ENCODE measurements at places on chromosomes 7 and 10.
A peak's percentile ranks its signal among the peaks of the same experiment; 100 is the strongest.

- no peak for DNase-seq
Measured at GRCh38 chr10:116240157-116240950, 32.7 kb downstream of the GFRA1 start.

DNA sequence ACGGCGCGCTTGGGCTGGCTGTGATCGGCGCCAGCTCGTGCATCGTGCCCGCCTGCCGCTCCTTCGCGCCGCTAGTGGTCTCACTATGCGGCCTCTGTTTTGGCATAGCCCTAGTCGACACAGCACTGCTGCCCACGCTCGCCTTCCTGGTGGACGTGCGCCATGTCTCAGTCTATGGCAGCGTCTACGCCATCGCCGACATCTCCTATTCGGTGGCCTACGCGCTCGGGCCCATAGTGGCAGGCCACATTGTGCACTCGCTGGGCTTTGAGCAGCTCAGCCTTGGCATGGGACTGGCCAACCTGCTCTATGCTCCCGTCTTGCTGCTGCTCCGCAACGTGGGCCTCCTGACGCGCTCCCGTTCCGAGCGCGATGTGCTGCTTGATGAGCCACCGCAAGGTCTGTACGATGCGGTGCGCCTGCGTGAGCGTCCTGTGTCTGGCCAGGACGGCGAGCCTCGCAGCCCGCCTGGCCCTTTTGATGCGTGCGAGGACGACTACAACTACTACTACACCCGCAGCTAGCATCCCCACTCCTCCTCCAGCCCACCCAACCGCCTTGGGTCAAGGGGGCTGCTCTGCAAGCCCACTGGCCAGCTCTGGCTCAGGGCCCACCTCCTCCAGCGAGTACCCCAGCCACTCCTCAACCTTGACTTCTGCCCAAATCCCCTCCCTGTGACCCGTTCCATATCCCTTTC, 1.9 kb downstream of the SLC18A3 start:
- DNase-seq, result no peak

- no peak for DNase-seq
Measured at GRCh38 chr7:32091608-32092210, 21.5 kb upstream of the PDE1C start.

GRCh38 chr10:90930070-90930837, 9.4 kb upstream of the ANKRD1 start:
- DNase-seq, result no peak

DNA sequence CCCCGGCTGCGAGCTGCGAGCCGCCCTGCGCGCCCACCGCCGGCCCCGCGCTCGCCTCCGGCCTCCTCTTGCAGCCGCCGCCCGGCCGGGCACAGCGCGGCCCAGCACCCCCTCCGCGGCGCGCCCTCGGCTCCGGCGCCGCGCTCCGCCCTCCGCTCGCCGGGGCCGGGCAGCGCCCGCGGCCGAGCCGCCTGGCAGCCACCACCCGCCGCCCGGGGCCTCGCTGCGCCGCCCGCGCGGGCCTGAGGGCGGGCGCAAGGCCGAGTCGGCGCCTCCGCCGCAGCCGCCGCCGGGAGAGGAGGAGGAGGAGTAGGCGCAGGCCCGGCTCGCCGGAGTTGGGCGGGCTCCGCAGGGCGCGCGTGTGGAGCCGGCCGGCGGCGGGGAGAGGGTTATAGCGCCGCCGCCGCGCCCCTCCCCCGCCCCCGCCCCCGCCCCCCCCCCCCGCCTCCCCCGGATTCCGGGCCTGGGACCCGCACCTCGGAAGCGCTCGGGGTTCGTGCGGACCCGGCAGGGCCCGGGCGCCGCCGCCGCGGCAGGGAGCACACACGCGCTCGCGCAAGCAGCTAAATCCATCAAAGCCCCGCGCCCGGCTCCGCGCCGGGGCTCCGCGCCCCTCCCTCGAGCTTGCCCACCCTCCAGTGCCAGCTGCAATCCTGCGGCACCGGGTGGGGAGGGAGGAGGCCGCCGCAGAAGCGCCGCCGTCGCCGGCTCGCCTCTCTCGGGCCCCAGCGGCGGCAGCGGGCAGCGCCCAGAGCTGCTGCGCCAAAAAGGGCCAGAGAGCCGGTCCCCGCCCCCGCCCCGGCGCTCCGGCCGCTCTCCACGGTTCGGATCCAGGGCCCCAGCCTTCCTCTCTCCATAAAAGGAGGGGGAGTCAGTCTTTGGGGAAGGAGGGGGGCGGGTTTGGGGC, at the start of gene PDGFA:
TSS of gene PDGFA (minus strand) at position 363 of the 907 bp plus-strand sequence. CDS start 845 bp downstream, outside the sequence.
- DNase-seq, result peak; percentile 27

DNA sequence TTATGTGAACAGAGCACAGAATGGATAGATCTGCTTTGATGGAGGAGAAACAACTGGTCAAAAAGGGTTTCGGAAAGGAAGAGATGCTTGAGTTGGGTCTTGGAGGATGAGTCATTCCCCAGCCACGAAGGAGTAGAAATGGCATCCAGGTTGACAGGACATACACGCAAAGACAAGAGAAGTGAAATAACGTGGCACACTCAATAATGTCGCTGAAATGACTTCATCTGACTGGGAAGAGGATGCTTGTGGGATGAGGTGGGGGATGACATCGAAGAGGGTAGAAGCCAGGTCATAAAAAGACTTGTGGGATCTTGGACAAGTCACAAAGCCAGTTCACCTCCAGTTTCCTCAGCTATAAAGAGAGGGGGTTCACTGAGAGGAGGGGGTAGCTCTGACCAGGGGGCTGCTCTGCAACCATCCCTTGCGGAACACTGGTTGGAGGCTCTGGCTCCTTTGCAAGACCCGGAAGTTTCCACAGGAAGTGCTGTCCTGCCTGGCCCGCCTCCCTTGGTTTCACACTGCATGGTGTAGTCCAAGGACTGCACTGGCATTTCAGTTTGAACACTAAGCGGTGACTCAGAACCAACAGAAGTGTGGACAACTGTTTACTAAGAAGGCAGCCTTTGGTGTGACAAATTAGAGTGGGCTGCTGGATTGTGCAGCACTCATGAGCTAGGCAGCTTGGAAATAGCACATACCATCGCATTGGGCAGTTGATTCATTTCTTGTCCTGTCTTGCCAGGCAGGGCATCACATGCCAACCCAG, 189.9 kb upstream of the ADO start:
- peak; percentile 65 for DNase-seq

DNA sequence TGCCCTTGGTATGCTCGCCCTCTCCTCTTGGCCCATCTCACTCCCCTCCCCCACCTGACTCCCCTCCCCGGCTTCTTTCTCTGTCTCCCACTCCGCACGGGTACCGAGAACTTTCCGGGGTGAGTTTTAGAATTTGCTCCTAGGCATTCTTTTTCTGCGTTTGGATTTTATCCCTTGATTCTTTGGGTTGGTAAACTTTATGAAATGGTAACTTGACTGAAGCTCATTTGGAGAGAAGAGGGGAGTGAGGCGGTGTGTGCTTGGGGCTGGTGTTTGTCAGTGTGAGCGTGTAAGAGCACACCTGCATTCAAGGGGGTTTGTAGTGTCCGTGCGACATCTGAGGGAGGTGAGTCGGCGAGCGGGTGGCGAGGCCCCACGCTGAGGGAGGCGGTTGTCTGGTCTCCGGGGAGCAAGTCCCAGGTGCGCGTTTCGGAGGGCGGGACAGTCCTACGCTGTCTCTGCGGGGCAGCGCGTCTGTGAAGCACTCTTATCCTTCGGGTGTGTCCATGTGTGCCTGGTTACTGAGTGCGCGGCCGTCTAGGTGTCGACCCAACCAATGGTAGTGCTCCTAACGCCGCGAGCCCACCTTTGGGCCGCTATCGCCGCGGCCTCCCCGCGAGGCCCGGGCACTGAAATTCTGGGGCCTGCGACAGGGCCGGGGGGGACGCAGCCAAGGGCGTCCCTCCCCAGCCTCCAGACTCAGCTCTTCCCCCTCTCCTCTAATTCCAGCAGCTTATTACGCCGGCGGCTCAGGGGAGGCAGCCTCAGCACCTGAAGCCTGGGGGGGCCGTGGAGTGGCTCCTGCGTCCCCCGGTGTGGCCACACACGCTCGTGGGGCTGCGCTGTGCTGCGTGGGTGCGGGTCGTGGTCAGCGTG, 2.6 kb upstream of the ZNF503 start:
- DNase-seq, result no peak

- DNase-seq, result no peak
Measured at GRCh38 chr7:158753900-158754299, 49.3 kb upstream of the NCAPG2 start.

DNA sequence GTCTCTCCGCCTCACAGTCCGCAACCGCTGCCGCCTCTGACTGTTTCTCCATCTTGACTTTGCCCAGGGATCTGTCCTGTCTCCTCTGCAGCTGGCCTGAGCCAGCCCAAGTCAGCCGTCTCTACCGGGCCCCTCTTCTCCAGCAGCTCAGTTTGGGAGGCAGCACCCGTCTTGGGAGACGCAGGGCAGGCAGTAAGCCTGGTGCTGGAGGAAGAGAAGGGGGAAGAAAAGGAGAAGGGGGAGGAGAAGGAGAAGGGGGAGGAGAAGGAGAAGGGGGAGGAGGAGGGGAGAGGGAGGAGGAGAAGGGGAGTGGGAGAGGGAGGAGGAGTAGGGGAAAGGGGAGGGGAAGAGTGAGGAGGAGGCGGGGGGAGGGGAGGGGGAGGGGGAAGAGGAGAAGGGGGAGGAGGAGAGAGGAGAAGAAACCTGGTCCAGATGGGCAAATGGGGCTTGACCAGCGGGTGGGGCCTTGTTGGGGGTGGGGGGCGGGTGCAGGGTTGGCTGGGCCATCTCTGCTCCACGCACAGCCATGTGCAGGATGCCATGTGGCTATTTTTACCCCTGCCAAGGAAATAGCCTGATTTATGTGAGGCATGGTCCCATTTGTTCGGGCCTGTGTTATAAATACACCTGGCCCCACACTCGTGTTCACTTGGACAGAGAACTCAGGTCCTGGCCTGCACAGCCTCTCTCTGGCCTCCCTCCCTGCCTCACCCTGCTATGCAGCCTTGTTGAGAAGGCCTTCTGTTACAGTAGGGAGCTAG, 35.9 kb upstream of the FZD9 start:
- no peak for DNase-seq

DNA sequence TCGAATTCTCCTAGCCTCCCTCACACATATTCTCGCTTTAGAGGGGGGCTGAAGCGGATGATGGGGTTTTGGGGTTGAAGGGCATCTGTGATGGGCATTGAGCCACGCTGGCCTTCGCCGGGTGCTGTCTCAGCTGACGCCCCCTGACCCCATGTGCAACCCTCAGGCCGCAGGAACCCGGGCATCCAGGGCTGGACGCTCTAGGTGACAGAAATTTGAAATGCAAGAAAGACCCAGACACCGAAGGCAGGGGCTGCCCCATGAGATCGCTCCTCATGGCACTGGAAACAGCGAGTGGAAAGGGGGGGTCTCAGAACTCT, 664 bp upstream of the C10orf88 start:
- DNase-seq, result no peak

DNA sequence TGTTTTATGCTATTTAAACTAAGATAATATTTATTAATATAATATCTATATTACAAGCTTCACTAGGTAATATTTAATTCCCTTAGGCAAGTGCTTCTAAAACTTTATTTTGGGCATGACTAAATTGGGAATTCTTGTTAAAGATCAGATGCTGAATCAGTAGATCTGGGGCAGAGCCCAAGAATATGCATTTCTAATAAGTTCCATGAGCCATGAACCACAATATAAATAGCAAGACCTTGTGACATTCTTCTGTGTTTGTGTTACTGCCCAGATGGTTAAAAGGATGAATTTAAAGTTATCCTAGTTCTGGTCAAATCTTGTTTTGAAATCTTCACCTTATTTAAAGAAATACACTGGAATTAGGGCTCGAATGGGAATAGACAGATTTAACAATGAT, 258.4 kb upstream of the CACNA2D1 start:
- no peak for DNase-seq

- no peak for DNase-seq
Measured at GRCh38 chr7:43927810-43928209, 1.6 kb downstream of the UBE2D4 start.

GRCh38 chr10:62831346-62831745, 15.2 kb upstream of the EGR2 start:
- DNase-seq, result no peak

DNA sequence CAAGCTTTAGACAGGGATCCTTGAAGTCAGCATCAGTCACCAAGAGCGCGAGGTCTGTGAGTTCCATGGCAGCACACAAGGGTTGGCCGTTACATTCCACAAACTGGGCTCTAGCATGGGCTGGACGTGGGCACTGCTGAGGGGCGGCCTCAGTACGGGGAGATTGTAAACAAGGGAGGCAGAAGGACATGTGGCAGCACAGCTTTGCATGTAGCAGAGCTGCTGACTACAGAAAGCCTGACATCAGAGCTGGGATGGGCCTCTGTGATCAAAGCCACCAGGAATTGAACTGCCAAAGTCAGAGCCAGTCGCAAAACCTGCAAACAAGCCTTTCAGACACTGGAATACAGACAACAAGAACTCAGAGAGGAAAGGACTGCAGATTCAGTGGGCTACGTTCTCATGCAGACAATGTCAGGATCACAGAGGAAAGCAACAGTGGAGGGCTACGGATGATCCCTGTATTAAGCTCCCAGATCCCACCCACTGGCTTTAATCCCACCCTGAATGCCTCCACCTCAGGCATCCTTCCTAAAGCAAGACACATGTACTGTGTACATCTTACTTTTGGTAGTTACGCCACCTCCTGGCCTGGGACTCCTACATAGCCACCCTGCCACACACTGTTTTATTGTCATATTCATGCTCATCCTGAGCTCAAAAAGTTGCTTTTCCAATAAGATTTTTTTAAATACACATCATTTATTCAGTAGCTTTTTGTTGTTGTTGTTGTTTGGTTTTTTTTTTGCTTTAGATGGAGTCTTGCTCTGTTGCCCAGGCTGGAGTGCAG, 291.1 kb upstream of the IMMP2L start:
- DNase-seq, result no peak
